HS-27A (cell line): ENCODE measurements at places on chromosomes 3 and 15.

- DNase-seq = no peak
Measured at GRCh38 chr3:165406425-165406824, 210.2 kb upstream of the SLITRK3 start.

GRCh38 chr3:76474632-76475031 lies 565.3 kb upstream of the ROBO2 start:
- no peak for DNase-seq

DNA sequence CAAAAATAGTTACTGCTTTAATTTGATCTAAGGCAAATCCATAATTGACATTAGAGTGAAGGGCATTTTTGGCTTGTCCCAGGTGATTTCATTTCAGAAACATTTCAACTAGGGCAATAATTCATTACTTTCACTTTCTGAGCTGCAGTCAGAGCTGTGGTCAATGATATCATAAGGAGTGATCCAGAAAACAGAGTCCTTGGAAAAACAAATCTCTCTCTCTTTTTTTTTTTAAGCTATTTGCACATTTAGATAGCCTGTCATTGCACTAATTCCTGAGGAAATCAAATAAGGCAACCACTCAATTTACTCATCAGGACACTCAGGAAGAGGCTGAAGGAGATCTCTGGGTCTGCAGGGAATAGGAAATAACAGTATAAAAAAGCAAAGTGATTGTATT lies 269.5 kb upstream of the LRRC3B start:
- DNase-seq = no peak

DNA sequence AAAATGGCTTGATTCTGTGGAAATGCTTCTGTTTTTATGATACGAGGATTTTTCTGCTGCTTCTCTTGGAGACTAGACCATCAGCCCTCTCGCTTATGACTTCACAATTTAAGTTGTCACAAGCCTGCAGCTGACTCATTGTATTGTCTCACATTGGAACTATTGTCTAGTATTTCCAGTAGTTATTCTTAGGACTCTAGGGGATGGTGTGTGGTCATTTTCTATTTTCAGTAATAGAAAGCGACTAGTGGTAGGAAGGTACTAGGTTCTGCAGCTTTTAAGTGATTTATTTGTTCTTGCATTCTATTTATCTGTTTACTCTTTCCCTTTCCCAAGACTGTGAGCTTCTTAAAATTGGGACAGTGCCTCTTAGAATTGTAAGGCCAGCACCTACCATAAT lies 66.3 kb upstream of the CRTC3 start:
- DNase-seq = no peak

GRCh38 chr3:39114456-39114855 lies 7.0 kb downstream of the TTC21A start:
- DNase-seq = no peak

- DNase-seq = no peak
Measured at GRCh38 chr3:186105543-186105942, 3.3 kb downstream of the ETV5 start.

- DNase-seq = no peak
Measured at GRCh38 chr3:19945534-19945933, 1.4 kb upstream of the RAB5A start.
